ENCODE measurements at places on chromosomes 2 and 18.

DNA sequence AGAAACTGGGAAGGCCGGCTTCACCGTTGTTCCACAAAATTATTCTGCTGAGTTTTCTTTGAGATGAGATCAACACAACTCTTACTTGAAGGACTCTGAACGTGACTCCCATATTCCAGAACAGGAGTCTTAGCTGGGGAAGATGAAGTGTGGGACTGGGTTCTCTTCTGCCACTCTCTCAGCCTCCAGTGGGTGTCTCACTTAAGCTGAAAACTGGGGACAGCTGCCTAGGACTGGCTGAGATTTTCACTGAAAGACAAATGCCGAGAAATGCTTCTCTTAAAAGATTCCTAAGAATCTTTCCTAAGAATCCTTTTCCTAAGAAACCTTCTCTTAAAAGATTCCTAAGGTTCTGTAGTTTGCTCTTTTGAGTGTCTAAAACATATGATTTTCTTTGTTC, 156.6 kb upstream of the LHCGR start:
- no peak for DNase-seq

DNA sequence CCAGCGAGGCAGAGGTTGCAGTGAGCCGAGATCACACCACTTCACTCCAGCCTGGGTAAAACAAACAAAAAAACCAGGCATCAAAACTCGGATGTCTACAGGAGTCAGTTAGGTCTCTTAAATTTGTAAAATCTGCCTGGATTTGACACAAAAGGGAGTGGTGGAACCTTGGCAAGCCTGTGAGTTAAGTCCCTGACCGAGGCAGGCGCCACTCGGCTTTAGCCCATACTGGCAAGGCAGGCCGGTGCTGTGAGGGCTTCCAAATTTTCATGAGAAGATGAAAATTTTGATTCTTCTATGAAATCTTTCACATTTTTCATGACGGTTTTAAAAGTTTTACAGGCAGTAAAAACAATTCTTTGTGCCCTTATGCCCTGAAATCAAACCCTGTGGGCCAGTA, 165.8 kb downstream of the FMNL2 start:
- DNase-seq, result no peak

- DNase-seq, result no peak
These were observed 362.6 kb upstream of the ID2 start for GRCh38 chr2:8319219-8319618.

DNA sequence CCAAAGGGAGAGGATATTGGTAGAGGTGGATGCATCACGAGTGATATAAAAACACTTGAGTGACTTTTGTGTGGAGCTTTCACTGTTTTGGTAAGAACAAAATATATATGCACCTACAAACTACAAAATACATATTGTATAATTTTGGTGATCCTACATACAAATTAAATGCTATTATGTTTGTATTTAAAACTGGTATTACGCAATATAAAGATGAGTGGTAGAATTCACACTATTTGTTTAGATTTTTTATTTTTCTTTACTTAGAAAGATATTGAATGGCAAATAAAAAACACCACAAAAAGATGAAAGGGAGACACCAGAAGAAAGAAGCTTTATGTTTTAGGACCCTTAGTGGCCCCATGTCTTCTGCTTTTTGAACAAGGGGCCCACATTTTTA, 770.7 kb upstream of the ID2 start:
- DNase-seq, result no peak

- DNase-seq, result no peak
These were observed 135.7 kb upstream of the NDUFV2 start for GRCh38 chr18:8966821-8967220.
